NCI-H1694 treated with DMSO at 0.1 percent for 48 hours (cell line): ENCODE measurements at places on chromosomes 11 and 22.

GRCh38 chr11:79381036-79381435, 59.8 kb downstream of the TENM4 start:
- DNase-seq = no peak

- no peak for DNase-seq
Observed at GRCh38 chr11:76850130-76850529, 10.6 kb upstream of the ACER3 start.

DNA sequence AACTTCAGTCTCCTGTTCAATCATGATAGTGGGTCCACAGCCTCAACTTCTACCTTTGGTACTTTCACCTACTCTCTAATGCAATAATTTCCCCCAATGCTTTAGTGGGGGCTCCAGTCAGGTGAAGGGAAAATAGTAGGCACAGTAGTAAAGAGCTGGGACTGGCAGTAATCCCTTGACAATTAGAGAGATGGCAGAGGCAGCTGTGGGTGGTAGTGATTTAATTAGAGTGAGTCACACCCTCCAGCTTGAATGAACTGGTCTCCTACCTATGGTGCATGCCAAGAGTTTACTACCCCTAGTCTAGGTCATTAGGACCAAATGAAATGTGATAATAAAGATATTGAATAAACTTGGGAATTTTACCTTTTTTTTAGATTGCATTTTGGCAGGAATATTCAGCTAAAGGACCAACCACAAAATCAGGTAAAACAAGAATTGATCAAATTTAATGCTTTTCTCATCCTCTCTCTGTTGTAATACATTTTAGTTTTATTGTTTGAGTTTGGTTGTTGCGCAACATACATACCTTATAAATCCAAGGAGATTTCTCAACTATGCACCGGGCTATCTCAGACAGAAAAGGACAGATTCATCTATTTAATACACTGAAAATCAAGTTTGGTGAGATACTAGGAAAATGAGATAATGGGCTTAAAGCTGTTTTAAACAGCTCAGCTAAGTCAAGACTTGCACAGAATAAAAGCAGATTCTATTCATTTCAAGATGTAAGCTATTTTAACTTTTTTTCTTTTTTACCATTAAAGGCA, 9.0 kb downstream of the PRRG4 start:
- no peak for DNase-seq

- no peak for DNase-seq
Observed at GRCh38 chr11:2537010-2537705, 92.3 kb downstream of the KCNQ1 start.

GRCh38 chr11:9664276-9665171, 647 bp downstream of the SWAP70 start:
- no peak for DNase-seq

DNA sequence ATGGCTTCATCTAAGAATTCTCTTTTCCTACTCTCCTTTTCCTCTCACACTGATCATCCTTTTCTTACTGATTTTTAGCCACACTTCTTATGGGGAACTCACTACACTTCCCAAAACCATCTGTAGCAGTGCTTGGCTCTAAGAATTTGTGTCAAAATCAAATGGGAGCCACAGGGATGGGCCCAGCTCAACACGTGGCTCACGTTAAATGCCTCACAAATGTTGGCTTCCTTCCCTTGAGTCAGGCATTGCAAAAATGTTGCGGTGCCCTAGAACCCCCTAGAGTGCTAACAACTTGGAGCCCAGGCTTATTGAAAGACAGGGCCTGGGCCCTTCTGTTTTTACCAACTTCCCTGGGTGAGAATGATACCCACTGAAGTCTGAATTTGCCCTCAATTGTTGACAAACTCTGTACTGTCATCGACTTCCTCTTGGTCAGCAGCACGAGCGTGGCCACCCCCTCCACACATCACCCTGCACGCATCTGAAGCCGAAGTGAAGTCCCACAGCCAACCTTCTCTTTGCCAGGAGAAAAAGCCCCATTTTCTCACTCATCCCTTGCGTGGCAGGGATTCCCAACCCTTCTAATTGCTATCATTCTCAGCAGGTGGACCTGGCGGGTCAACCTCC, 69.7 kb downstream of the ELFN2 start:
- no peak for DNase-seq
